ENCODE measurements at places on chromosomes 7 and 10.

GRCh38 chr10:120455004-120455403 is 2.0 kb upstream of the PLPP4 start:
- DNase-seq: no peak

GRCh38 chr7:10934292-10934691 is 39.4 kb upstream of the PHF14 start:
- no peak for DNase-seq

DNA sequence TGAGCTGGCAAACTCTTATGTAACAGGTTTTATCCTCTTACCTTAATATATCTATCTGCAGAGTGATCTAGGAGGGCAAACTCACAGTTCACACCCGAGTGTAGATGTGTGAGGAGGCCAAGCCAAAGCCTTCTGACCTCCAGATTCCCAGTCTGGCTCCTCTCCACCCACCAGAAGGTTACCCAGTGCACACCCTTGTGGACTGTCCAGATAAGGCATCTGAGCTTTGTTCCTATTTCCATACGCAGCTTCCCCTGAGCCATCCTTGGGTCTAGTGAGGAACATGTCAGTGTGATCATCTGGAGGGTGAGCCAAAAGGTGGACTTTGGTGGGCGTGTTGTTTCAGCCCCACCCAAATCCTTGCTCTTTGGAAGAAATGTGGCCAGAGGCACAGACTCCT is 203.0 kb upstream of the MEOX2 start:
- no peak for DNase-seq

GRCh38 chr7:6547400-6547799 is 3.9 kb downstream of the GRID2IP start:
- DNase-seq: no peak

DNA sequence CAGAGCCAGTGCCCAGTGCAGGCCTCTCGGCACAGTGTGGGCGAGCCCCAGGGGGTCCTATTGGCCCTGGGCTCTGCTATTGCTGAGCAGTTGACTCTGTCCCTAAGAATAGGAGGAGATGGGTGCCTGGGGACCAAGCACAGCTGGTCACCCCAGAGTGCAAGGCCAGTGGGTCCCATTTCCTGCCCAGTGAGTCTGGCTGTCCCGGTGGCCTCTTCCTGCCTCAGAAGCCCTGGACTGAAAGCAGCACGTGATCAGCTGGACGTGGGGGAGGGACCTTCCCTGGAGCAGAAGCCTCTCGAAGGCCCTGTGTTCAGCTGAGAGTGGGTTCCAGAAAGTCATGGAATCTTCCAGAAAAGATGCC is 42.0 kb downstream of the PWWP2B start:
- no peak for DNase-seq

DNA sequence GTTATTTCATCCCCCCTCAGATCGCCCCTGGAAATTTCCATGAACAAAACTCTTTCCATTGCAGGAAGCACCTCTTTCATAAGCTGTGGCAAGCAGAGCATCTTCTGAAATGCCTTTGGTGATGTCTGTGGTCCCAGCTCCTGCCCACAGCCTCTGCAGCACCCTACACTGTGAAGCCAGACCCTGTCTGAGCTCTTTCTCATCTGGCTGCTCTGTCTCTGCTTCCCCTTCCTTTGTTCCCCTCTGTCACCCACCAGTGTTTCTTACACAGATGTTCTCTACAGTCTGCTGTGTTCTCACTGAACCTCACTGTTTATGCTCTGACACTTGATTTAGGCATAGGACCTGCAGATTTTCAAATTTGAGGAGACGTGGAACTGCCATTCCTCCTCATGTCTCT is 1.9 kb upstream of the TAS2R39 start:
- no peak for DNase-seq

GRCh38 chr7:127717502-127718339 is 65.7 kb downstream of the SND1 start:
- no peak for DNase-seq

- no peak for DNase-seq
Measured at GRCh38 chr10:15419279-15419874, 48.3 kb upstream of the FAM171A1 start.

- DNase-seq: no peak
Measured at GRCh38 chr10:111034598-111035310, 42.1 kb upstream of the ADRA2A start.

DNA sequence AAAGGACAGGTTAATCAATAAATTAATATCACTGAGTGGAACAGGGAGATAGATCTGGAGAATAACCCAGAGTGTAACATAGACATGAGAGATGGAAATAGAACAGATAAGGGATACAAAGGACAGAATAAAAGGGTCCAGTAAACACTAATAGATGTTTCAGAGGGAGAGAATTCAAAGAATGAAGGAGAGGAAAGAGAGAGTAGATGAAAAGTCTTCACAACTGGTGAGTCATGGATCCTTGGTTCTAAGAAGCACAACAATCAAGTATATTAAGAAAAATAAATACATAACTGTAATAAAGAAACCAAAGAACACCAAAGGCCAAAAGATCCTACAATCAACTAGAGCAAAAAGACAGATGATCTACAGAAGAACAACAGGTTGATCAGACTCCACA is 66.3 kb downstream of the BEND7 start:
- no peak for DNase-seq

DNA sequence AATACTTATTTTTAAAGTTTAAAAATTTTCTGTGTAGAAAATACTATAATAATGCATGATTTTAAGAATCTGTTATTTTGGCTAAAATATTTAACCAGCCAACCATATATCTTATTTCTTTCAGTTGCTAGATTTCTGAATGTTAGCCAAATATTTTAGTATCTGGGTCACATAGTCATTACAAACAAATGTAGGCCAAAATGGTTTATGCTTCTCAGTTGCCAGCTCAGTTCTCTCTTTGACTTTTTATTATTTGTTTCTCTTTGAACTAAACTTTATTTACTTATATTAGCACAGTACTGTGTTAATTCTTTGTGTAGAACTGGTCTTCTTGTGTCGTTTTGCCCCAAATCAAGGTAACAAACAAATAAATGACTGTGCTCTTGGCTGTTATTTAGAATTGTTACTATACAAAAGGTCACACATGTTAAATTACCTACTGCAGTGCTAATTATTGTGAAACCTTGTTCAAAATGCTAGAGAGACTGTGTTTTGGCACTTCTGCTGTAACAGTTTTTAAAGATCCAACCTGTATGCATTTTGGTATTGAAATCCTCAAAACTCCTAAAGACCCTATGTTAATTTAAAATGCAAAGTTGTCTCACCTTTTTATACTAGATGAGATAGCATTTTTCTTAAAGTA is 39.8 kb downstream of the ZEB1 start:
- no peak for DNase-seq

- DNase-seq: peak; percentile 59
Measured at GRCh38 chr7:139095194-139095659, 14.3 kb downstream of the ZC3HAV1 start.

DNA sequence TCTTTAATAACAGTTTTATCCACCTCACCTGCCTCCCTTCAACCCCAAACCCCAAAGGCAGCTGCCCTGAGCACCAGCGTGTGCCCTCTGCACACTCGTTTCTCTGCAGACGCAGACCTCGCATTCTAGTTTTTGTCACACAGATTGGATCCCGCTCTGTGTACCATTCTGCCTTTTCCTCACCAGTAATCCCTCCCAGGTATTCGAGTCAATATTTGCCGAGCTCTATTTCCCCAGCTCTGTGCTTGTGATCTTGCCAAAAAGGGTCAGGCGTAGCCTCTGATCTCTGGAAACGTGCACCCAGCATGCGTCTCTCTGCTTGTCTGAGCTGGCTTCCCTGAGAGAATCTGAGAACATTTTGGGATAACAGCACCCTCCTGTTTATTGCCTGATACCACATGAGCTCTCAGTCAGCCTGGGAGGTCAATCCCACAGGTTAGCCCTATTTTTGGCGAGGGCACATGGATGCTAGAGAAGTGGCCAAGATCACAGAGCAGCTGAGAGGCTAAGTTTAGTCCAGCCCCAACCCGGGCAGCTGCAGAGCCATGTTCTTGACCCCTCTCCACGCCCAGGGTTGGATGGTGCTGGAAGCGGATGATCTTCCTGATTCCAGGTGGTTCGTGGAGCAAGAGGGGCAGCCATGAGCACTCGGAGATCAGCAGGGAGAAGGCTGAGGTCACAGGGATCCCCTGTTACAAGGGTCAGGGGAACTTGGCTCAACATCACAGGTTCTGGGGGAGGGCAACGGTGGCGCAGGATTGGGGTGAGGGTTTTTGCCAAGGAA is 29.1 kb downstream of the FOXL3 start:
- no peak for DNase-seq

- DNase-seq: no peak
Measured at GRCh38 chr7:116167177-116167576, 43.2 kb upstream of the TES start.

DNA sequence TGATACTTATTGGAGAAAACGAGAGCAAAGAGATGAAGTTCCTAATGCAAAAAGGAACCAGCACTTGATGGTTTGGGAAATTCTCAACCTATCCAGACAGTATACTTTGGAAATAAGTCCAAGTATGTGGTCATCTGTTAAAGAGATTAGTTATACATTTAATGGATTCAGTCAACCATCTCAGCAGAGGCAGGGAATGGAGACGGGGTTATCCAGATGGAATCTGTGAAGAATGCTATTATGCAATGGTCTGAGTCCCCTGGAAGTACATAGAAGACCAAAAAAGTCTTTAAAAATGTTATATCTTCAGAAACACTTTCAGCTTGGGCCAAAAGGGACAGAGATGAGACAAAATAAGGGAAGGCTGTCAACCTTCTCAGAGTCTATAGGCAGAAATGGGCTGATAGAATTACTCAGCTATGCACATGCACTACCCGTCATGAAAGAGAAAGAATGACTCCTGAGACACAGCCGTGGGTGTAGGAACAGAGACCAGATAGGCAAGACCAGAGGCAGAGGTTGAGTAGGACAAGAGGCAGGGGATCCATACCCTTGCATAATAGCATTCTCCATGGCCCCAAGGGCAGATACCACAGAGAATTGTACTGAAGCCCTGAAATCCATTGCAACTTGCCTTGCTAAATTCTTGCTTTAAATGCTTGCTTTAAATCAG is 738.8 kb upstream of the POT1 start:
- no peak for DNase-seq

GRCh38 chr10:93034426-93034825 is 26.2 kb upstream of the CYP26C1 start:
- DNase-seq: no peak

- no peak for DNase-seq
Measured at GRCh38 chr7:66615699-66616098, 13.0 kb upstream of the KCTD7 start.

- DNase-seq: no peak
Measured at GRCh38 chr10:71565284-71566000, 154.1 kb downstream of the C10orf105 start.

DNA sequence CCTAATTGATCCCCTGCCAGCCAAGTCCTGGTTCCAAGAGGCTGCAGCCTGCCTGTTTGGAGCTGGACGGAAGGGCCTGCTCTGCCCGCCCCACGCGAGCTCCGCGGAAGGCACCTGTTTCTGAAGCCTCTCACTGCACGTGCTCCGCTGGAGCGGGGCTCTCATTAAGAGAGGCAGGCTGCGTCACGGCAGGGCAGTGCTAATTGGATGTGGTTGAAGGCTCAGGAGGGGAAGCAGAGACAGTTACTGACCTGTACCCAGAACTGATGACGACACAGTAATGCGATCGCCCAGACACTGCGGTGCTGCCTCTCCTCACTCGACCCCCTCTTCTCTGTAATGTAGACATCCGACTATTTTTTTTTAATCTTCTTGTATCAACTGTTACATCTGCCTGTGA is 411.1 kb upstream of the MGMT start:
- DNase-seq: no peak
